ENCODE measurements at places on chromosomes 11 and 22. TPM values are rescaled to one million over a fixed set of nuclear protein-coding genes. Genes with fewer than 3 reads are reported as not detected.
A peak's percentile ranks its signal among the peaks of the same experiment; 100 is the strongest.

SLC29A2 gene
- total RNA-seq, result 7.9 TPM

DNA sequence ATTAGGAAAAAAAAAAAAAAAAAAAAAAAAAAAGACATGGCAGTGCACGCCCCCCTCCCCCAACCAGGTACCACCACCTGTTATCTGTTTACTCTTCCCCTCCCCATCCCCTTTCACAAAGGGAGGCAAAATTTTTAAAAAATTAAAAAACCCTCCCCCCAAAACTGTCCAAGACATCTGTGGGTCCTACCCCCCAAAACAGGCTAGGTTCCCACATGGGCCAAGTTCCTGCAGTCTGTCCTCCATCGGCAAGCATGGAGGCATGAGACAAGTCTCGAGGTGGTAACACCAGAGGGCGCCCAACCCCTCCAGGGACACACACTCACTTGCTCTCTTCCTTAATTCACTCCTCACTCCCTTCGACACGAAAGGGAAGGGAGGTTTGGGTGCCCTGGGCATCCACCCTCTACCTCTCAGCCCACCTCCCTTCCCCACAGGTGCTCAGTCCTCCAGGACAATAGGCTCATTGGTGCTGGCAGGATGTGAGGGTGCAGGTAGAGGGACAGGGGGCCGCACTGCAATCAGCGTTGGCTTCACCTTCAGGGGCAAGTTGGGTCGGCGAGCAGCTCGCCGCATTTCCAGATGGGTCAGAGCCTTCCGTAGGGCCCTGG lies 2.2 kb upstream of the TUT1 start:
- DNase-seq, result peak; percentile 69

- no peak for DNase-seq
These were observed 1271.5 kb downstream of the BRD1 start for GRCh38 chr22:48556222-48556621.

APOA1 gene
- 0.33 TPM for total RNA-seq

DNA sequence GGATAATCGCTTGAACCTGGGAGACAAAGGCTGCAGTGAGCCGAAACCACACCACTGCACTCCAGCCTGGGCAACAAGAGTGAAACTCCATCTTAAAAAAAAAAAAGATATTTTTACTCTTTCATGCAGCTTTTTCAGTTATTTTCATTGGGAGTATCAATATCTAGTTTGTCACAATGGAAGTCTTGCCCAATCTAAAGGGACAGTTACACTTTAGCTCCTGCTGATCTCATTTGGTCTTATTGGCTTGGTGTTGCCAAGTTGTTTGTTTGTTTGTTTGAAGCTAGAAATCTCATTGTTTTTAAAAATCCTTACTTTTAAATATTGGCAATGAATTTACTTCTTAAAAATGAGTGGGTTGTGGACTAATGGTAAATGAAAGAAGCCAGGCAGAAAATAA lies 24.7 kb downstream of the CEP295 start:
- DNase-seq, result no peak

TRIM49 gene
- total RNA-seq, result not detected

- no peak for DNase-seq
These were observed 1.1 kb upstream of the SLC35F2 start for GRCh38 chr11:107859459-107860239.

GRCh38 chr22:36595940-36596339 lies 67.0 kb upstream of the EIF3D start:
- no peak for DNase-seq

- no peak for DNase-seq
These were observed 78.4 kb downstream of the XRRA1 start for GRCh38 chr11:74870485-74870884.

CACNA1I gene
- 4.6 TPM for total RNA-seq

GRCh38 chr11:58924230-58924629 lies 15.1 kb upstream of the GLYATL1 start:
- DNase-seq, result no peak

- no peak for DNase-seq
These were observed 24.0 kb downstream of the CHID1 start for GRCh38 chr11:886568-886967.

DNA sequence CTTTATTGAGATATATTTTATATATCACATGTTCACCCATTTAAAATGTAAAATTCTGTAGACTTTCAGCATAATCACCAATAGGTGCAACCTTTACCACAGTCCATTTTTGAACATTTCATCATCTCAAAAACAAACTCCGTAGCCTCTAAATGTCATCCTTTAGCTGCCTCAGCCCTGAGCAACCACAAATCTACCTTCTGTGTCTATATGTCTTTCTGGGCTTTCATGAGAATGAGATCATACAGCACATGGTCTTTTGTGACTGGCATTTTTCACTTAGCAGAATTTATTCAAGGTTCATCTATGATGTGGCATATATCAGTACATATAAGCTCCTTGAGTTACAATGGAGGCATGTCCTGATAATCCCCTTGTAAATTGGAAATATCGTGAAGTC lies 320.5 kb downstream of the ETS1 start:
- no peak for DNase-seq

CATSPERZ gene
- total RNA-seq, result not detected

CD248 gene
- 3.1 TPM for total RNA-seq

DNA sequence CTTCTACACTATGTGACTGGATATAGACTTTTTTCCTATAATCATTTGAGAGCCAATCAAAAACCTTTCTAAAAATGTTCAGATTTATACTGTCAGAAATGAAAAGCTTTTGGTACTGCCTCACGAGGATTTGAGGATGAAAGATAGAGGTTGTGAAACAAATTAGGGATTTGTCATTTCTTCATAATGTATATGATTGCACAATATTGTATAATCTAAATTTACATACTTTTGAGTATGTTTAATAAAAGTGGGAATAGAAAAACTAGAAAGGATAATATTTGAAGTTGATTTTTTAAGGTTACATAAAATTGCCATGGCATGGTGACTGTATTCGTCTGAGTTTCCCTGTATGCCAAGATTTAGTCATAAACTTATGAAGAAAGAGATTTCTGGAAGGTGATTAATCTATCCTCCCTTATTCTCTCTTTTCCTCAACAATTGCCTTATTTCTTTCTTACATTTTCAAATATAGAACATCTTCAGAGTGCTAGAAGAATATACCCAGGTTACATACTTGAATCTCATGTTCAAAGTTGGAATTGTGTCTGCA lies 56.2 kb downstream of the CASP12 start:
- DNase-seq, result no peak

- DNase-seq, result no peak
These were observed 17.1 kb downstream of the MIAT start for GRCh38 chr22:26674211-26675190.

Data from CD8-positive, alpha-beta memory T cell (primary cell).